ENCODE measurements at places on chromosomes 3 and 15.

- no peak for DNase-seq
These were observed 527.4 kb upstream of the PROK2 start for GRCh38 chr3:72312339-72312738.

DNA sequence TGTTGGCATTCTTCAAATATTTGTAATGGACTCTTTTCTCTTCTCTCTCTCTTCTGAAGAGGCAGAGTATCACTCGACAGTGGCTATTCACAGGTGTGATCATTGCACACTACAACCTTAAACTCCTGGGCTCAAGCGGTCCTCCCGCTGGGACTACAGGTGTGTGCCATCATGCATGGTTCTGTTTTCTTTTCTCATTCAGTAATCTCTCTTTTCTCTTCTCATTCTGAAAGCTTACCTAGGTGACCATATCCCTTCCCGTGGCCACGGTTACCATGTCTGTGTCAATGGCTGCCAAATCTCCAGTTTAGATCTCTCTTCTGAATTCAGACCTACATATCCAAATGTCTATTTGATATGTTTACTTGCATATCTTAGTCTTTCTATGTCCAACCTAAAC is 96.3 kb downstream of the SOX2 start:
- DNase-seq: no peak

DNA sequence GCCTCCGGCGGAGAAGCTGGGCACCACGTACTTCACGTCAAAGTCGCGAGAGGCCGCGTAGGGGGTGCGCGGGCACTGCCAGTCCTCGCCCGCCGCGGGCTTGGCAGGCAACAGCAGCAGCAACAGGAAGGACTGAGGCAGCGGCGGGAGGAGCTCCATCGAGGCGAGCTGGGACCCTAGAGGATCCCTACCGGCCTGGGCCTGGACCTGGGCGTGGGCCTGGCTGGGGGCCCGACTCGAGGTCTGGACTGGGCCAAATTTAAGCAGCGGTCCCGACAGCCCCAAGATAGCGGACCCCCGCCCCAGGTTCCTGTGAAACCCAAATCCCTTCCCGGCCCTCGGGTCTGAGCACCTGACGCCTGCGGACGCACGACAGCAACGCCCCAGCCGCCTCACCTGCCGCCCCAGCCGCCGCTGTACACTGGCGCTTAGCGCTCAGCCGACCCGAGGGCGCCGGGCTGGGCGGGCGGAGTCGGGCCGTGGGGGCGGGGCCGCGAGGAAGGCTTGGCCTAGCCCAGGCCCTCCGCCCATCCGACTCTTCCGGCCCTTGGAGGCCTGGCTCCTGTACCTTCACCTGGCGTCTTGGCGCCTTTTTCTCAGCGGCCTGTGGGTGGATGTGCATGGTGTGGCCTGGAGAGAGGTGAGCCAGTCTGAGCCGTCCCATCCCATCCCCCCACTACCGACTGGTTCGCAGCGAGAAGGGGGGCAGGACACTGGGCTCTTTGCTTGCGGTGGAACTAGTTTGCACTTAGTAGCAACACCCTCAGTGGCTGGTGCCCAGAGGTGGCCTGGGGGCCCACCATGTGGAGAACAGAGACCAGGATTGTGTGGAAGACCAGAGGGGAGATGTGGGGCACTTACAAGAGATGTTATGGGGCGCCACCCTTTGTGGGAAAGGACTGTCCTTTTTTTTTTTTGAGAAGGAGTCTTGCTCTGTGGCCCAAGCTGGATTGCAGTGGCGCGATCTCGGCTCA is at the start of gene MST1R:
MST1R (minus strand) TSS at position 423 of the 974 bp plus-strand sequence; CDS start at position 159, 264 bp downstream.
- DNase-seq: peak; percentile 85

- DNase-seq: no peak
These were observed 9.5 kb downstream of the EBLN2 start for GRCh38 chr3:73070675-73071575.

GRCh38 chr3:55426486-55426885 is 60.6 kb downstream of the WNT5A start:
- DNase-seq: no peak

GRCh38 chr3:127137757-127138536 is 55.0 kb upstream of the PRR23E start:
- no peak for DNase-seq

GRCh38 chr15:100663086-100663914 is 60.9 kb downstream of the ASB7 start:
- DNase-seq: peak; percentile 36

DNA sequence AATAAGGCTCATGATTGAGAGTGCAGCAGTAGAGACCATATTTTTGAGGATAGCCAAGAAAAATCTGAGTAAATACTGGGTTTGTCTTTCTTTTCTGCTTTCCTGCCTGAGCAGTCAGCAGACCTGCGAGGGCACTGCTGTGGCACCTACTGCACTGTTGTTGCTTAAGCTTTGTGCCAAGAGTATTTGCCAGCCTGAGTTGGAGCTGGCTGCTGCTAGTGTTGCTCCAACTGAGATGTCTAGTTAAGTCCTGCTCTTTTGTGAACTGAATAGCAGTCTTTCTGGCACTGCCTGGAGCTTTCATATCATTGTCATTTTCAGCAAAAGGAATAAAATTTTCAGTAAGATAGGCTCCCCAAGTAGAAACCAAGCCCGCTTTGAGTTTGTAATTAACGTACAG is 214.5 kb upstream of the P2RY1 start:
- no peak for DNase-seq

DNA sequence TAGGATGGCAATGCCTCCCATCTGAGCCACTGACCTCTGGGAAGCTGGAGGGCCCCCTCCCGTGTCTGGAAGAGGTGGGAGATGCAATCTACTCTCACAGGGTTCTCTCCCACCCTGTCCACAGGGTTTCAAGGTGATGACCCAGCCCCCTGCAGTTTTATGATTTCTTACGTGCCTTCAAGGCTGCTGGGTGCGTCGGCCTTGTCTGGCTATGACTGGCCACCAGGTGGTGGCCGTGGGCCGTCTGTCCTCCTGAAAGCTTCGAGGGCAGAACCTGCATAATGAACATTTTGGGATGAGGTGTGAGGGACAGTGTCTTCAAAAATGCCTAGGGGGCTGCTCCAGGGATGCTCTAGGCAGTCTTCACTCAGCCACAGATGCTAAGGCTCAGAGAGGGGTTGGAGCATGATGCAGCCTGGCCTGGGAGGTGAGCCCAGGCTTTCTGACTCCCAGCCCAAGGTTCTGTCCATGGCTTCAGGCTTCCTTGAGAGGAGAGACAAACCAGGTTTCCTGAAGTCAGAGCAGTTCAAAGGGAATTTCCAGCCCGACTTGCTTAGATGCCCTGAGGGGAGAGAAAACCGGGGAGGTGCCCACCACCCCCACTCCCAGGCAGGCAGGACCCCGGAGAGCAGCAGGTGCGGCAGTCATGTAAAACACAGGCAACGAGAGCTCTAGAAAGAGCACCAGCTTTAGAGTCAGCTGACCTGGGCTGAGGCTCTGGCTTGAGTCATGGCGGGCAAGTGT is 18.7 kb downstream of the ISG20 start:
- peak; percentile 76 for DNase-seq

GRCh38 chr3:126501054-126501453 is 16.5 kb downstream of the UROC1 start:
- DNase-seq: no peak

GRCh38 chr15:69424748-69425413 is 10.7 kb downstream of the KIF23 start:
- no peak for DNase-seq

GRCh38 chr3:17195192-17195611 is 310.4 kb downstream of the PLCL2 start:
- no peak for DNase-seq

DNA sequence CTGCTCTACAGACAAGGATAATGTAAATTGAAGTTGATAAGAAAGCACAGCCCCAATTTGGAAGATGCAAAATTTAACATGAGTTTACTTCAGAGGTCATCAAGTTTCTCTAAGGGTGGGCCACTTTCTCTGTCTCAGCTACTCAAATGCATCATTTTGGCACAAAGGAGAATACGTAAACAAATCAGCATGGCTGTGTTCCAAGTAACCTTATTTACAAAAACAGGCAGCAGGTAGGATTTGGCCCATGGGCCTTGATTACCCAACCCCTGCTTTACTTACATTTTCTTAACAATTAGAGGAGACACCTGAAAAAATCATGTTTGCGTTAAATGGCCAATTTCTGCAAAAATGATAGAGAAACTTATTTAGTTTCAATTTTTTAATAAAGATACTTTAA is 181.7 kb downstream of the GBE1 start:
- DNase-seq: no peak

GRCh38 chr3:151864423-151865101 is 8.9 kb upstream of the SUCNR1 start:
- peak; percentile 55 for DNase-seq

- no peak for DNase-seq
These were observed 76.9 kb upstream of the DNAJC19 start for GRCh38 chr3:181066143-181067087.
